Epithelial cell of umbilical artery (primary cell): ENCODE measurements at places on chromosomes 3 and 15. TPM values are rescaled to one million over a fixed set of nuclear protein-coding genes. Genes with fewer than 3 reads are reported as not detected.

Gene C3orf49
- total RNA-seq: not detected in 2 replicates

Gene KBTBD12
- not detected in 2 replicates for total RNA-seq

Gene GOLGA6L26
- not detected in 2 replicates for total RNA-seq

Gene DPPA2
- total RNA-seq: not detected in 2 replicates

Gene GASK1A
- not detected in 2 replicates for total RNA-seq

Gene PRKAR2A
- total RNA-seq: 42.2 and 86.3 TPM in 2 replicates
